ENCODE measurements at places on chromosomes 4 and X.

- no peak for DNase-seq
Measured at GRCh38 chrX:13051529-13052172, 7.2 kb upstream of the FAM9C start.

GRCh38 chrX:36577006-36577405 is 431.2 kb upstream of the FAM47C start:
- no peak for DNase-seq

DNA sequence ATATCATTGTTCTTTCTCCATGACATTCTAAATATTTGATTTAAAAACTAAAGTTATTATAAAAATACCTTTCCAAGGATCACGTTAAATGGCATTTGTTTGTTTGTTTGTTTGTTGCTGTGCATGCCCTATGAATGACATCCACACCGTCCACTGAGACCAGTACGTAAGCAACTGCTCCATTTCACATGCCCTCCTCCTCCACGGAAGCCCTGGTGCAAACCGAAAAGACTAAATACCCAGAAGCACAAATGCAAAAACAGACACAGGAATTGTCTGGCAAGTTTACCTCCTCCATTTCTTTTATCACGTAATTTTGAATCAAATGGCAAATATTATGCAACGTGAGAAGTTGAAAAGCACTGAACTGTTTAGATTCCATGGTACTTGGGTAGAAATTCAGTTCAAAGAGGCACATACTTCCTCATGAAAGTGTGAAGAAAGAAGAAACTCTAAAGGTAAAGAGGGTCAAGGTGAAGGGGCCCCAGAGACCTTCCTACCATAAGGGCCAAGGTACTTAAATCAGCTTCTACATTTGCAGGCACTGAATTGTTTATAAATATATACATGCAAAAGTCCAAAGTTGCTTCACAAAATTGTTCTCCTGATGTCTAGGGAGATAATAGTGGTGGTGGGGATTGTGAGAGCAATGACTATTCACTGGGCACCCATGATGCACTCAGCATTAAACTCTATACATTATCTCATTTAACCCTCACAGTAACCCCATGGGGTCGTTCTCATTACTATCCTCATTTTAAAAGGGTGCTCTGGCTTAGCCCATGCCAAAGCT is 23.4 kb downstream of the IRF2 start:
- DNase-seq = no peak

- no peak for DNase-seq
Measured at GRCh38 chr4:140186651-140187315, 32.8 kb upstream of the MAML3 start.

- no peak for DNase-seq
Measured at GRCh38 chr4:175946472-175947116, 119.0 kb upstream of the WDR17 start.

DNA sequence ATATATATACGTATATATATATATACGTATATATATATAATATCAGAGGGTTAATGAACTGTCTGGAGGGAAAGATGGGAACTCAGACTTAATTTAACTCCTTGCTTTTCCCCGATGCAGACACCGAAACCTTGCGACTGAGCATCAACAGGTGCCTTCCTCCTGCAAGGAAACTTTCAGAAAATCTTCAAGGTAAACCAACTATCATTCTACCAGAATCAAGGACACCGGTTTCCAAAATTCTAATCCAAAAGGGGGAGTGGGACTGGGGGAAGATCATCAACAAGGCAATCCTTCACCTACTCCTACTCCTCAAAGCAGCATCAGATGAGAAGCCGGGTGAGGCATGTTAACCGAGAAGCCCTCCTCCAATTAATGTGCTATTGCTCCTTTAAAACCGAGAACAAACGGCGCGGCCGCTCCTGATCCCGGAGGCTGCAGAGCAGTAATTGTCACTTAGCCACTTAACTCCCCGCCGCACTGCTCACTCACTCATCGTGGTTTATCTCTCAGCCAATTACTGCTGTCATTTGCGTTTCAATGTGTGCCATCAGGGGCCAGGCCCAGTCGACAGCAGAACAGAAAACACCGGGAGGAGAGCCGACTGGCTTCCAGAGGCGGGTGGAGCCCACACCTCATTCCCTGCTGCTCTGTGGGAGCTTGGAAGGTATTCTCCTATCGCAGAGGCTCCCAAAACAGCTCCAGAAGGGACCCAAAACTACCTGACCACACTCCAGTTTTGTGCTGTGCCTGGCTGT is 61.7 kb downstream of the MAML3 start:
- DNase-seq = no peak

DNA sequence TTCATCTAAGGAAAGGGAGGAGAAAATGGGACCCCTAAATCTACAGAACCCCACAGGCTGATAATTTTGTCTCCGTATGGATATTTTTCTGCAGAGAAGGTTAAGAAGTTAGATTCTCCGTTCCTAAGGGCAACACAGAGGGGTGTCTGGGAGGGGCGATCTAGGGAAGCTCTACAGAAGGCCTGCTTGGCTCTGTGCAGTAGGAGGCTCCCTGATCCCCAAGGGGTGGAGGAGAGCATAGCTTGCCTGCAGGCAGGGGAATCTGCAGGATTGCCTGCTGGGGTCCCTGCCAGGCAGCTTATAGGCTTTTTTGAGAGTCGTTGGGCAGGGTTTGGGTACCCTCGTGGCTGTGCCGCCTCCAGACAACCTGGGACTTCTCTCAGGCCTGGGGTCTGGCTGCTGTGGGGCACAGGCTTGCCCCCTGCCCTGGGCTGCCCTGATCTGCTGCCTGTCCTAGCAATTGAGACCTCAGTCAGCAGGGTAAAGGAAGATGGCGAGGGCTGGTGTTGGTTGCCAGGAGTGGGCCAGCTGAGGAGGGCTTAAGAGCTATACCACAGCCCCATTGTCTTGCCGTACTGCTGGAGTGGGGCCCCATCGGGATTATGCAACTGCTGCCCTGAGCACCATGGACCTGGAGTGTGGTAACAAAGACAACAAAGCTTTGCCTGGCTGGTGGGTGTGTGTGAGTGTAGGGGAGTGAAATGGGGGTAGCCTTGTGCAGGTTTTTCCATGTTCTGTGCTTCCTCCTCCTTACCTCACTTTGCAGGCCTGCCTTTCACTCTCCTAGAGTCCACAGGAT is 74.1 kb downstream of the EFNB1 start:
- DNase-seq = no peak

GRCh38 chr4:26397086-26397485 is 76.3 kb downstream of the RBPJ start:
- DNase-seq = no peak

DNA sequence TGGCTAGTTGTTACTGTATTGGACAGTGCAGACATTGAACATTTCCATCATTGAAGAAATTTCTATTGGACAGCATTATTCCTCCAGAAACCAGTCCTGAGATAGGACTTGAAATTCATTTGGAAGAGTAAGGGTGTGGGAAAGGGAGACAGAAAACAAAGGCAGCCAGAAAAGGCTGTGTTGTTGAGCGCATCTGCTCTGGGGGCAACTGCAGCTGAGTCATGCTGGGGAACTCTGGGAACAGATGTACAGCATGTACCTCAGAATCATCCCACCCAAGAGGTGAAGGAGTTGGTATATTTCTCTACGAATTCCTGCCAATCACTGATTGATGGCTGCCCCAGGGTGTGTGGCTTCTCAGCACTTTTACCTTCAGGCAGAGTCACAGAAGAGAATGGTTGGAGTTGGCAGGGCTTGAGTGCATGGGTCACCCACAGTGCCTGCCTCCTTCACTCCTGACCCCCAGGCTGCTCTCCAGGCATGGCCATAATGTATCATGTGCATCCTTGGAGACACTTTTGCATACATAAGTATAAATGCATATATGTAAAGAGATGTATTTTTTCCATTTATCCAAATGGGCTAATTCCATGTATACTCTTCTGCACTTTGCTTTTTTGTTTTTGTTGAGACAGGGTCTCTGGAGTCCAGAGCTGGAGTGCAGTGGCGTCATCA is 39.4 kb downstream of the GEMIN8 start:
- no peak for DNase-seq

GRCh38 chr4:109760682-109761081 is 30.8 kb upstream of the PLA2G12A start:
- no peak for DNase-seq

GRCh38 chr4:17597517-17597916 is 16.9 kb upstream of the MED28 start:
- DNase-seq = no peak

DNA sequence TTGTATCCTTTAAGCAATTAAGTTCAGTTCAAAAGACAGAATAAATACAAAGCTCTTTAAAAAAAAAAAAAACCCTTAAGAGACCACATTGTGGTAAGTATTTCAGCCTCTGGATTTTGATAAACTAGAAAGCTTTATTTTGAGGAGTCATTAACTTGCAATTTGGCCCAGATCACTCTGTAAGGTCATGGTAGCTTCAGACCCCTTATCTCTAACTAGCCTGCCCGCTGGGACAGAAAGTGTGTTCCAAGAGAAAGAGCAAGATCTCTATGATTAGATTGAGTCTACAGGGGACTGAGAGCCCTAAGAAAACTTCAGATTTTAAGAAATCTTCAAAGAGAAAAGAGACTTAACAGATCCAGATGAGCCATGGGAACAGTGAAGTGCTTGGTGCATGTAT is 45.6 kb downstream of the GALNT7 start:
- DNase-seq = no peak

DNA sequence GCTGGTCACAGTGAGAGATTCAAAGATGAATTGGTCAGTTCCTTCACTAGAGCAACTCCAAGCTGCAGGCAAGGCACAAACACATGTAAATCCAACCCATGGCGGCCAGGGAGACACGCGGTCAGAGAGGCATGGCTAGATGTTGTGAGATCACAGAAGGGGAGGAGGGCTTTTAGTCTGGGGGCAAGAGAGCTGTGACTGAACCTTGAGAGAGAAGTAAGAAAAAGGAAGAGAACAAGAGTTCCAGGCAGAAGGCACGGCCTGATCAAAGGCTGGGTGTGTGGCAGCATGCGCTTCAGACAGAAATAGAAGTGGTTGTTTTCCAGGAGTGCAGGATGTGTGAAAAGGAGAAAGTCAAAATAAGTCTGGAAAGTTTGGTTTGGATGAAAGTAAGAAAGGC is 15.9 kb downstream of the CCDC149 start:
- no peak for DNase-seq

GRCh38 chr4:1887052-1887451 is 15.9 kb downstream of the NSD2 start:
- no peak for DNase-seq
